Cortex of kidney (tissue), 1 donor: ENCODE measurements at places on chromosomes 4 and X.

DNA sequence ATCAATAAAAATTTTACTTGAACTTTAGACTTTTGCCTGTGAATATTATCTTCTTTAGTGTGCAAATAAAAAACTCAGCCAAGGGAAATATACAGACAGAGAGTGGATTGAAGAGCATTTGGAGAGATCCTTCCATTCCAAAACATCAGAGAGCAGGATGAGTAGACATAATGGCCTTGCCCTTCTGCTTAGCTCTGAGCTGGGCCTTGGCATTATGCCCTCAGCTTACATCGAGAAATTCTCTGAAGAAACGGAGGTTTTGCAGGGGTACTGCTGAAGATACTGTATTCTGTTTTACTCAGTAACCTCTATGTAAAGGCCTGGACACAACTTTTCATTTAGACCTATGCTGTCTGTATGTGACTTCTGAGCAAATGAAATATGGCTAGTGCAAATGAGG, 317.4 kb downstream of the STIM2 start:
- no peak for DNase-seq

GRCh38 chr4:22531311-22532019, 15.6 kb upstream of the ADGRA3 start:
- DNase-seq, result no peak

DNA sequence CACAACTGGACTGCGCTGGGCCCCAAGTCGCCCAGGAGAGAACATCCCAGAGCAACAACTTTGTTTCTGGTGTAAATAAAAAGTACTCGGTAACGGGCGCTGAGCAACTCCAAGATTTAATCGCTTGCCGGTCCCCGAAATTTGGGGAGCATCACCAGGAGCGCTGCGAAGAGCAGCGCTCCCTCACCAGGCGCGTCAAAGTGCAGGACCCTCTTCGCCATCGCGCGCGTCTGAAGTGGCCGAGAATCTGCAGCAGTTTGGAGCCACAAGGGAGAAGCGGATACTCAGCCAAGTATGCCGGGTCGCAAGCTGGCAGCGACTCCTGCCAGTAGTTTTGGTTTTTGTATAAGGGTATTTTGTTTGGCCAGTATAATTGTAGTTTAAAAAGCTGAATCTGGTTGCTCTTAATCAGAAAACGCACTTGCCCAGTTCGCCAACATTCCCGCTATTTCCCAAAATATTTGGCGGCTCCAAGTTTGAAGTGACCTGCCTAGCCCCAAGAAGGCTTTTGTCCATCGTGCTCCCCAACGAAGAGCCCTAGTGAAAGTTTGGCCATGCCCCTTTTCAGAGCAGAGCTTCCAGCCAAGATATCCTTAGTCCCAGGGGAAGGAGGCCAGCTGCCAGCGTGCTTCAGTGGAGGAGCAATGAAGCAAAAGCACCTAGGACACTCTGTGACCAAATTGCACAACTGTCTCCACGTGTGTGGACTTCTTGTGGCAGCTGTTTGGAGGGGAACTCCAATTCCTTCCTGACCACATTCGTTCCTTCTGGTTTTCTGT, 557 bp upstream of the KDR start:
- no peak for DNase-seq

- DNase-seq, result no peak
Measured at GRCh38 chrX:150594584-150594983, 26.2 kb downstream of the MTM1 start.

GRCh38 chr4:89904524-89904923, 9.9 kb downstream of the MMRN1 start:
- DNase-seq, result no peak

GRCh38 chrX:65871671-65872311, 168.1 kb downstream of the VSIG4 start:
- no peak for DNase-seq

GRCh38 chrX:16100673-16101072, 22.7 kb upstream of the GRPR start:
- no peak for DNase-seq

- no peak for DNase-seq
Measured at GRCh38 chr4:168071304-168071703, 21.0 kb upstream of the ANXA10 start.

- DNase-seq, result no peak
Measured at GRCh38 chr4:145895056-145895455, 43.6 kb downstream of the ZNF827 start.

DNA sequence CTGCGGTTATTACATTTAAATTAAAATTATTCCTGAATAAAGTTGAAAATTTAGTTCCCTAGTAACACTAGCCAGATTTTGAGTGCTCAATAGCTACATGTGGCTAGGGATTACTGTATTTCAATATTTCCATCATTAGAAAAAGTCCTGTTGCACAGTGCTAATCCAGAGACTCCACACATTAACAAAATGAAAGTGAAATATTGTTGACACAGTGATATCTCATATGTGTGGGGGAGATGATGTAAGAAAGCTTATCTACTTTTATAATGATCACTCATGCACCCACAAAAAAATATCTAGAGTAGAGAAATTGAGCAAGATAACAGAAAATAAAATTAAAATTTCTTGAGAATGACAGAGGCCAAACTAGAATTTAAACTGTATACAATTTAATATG, 74.9 kb downstream of the MAGEB10 start:
- DNase-seq, result no peak

DNA sequence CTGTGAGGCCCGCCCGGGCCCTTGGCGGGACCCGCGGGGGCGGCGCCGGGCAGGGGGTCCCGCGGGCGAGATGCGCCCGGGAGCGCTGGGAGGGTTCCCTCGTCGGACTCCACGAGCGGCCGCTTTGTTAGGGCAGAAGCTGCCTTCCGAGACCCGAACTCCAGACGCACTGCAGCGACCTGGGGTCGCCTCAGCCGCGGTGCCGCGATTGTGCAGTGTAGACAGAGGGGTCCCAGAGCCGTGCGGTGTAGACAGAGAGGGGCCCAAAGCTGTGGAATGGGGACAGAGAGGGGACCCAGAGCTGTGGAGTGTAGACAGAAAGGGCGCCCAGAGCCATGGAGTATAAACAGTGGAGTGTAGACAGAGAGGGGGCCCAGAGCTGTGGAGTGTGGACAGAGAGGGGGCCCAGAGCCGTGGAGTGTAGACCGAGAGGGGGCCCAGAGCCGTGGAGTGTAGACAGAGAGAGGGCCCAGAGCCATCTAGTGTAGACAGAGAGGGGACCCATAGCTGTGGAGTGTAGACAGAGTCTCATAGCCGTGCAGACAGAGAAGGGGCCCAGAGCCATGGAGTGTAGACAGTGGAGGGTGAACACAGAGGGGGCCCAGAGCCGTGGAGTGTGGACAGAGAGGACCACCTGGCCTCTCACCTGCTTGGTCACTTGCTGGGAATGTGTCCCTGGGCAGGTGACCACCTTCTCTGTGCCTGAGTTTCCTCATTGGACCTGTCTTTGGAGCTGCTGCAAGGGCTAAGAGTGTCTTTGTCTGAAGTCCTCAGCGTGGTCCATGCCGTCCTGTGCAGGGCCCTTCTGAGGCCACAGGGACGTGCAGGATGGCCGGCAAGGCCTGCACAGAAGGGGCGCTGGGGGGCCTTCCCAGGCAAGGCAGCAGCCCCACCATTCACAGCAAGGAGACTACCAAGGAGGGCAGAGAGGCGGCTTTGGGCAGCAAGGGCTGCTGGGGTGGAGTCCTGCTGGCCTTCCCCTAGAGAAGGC, 875 bp downstream of the RGS12 start:
- DNase-seq, result no peak

DNA sequence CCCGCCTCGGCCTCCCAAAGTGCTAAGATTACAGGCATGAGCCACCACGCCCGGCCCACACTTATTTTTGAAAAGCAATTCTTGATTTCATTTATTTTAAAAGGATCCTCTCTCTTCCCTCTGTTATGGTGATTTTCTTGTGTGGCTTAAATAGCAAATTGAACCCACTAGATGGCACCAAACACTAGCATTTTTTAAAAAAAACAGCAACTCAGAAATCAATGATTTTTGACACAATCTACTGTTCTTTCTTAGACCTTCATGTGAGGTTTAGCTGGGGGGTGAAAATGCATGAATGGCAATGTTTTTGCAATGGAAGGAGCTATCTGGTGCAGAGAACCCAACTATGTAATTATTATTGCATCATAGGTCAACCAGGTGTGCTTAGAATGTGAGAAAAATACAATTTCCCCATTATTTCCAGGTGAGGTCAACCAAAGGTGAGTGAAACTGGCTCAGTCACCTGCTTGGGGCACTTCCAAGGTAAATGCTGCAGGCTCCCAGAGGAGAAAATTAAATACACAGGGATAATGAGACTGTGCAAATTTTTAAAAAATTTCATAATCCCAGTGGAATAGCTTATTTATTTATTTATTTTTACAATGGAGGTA, 226.7 kb upstream of the PRKX start:
- DNase-seq, result no peak

DNA sequence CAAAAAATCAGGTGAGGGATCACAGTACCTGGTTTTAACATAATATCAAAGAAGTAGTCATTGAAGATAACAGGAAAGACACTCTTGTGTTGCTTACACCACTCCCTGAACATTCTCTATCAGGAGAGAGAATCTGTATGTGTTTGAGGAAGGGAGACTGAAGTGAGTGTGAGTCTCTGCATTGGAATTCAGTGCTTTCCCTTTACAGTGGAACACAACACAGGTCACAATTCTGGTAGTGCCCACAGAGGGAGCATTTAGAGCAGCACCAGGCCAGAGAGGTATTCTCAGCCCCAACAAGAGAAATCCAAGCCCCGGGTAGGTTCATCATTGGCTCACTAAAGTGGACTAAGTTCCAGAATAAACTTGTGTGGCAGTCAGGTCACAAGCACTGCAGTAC, 64.7 kb upstream of the UBQLN2 start:
- DNase-seq, result no peak

DNA sequence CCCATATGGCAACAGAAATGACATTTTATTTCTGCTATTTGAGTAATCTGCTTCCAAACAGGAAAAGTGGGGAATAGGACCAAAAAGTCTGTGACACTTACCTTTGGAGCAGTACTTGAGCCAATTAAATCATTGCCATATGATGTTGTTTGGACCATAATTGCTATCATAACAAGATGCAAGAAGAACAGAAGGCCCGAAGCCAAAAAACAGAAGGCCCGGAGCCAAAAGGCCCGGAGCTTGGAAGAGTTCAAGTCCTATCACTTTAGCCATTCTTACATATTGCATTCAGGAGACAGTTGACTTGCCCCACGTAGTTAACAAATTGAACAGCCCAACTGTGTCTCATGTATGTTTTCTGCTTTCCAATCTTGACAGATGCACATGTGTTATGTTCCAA, 285.6 kb downstream of the ARHGAP24 start:
- DNase-seq, result no peak

GRCh38 chr4:102563000-102563399, 61.8 kb downstream of the NFKB1 start:
- DNase-seq, result no peak

GRCh38 chr4:57490520-57491255, 380.5 kb upstream of the IGFBP7 start:
- no peak for DNase-seq

GRCh38 chrX:108053218-108053617, 8.4 kb downstream of the VSIG1 start:
- no peak for DNase-seq

- DNase-seq, result no peak
Measured at GRCh38 chrX:108396188-108396891, 41.9 kb downstream of the COL4A6 start.

DNA sequence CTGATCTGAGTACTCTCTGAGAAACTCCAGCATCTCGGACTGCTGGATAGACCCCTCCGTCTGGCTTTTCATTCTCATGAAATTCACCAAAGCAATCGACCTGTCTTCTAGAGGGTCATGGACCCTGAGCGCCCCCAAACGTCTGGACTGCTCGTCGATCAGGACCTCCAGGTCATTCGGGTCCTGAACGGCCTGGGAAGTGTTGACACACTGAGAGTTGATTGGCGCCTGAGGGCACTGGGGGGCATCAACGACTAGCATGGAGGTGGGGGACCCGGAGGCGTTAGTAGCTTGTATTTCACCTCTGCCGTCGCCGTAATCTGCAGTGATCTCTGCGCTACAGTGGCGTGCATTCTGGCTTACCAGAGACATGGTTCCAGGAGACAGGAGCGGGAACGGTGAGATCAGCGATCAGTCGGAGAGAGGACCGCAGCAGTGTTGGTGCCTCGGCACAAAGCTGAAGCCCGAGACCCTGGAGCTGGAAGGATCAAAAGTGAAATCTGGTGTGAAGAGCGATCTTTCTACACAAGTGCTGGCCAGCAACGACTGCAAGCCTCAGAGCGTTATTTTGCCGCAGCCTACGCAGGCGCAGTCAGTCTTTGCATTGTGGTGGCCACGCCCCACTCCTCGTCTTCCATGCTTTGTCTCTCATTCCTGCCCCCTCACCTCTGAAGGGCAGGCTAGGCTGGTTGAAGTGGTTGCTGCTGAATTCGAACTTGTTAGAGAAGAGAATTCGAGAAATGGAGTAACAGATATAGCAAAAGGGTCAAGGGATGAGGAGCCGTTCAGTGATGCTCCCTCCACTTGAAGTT, at the start of gene MAGEE2:
Gene MAGEE2, minus strand, starts transcription at position 575 of the 812 bp plus-strand sequence. Its CDS starts 203 bp downstream, at position 372.
- DNase-seq, result no peak

DNA sequence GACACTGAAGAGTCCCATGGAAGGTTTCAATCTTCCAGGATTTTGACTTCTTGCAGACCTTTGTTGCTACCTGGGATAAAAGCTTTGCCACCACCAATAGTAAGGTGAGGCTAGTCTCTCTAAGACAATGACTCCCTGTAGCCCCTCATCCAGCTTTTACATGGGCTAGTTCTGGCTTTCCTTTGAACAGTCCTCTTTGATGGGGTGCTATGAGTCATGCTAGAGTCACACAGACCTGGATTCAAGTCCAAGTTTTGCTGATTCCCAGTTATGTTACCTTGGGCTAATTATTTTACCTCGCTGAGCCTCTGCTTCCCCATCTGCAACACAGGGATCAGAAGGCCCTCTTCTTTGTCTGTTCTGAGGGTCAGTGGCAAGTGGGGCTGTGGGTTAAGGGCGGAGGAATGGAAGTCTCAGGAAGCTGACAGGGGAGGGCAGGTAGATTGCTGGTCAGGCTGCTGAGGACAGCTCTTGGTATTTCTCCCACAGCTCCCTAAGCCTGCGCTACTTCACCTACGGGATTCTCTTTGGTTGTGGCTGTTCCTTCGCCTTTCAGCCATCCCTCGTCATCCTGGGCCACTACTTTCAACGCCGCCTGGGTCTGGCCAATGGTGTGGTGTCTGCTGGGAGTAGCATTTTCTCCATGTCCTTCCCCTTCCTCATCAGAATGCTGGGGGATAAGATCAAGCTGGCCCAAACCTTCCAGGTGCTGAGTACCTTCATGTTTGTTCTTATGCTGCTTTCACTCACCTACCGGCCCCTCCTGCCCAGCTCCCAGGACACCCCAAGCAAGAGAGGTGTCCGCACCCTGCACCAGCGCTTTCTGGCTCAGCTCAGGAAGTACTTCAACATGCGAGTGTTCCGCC, 90.3 kb downstream of the RLIM start:
- no peak for DNase-seq

GRCh38 chr4:176794151-176794550, 1.4 kb upstream of the VEGFC start:
- DNase-seq, result no peak
